ENCODE measurements at places on chromosomes 3 and 15. TPM values are rescaled to one million over a fixed set of nuclear protein-coding genes. Genes with fewer than 3 reads are reported as not detected.

DNA sequence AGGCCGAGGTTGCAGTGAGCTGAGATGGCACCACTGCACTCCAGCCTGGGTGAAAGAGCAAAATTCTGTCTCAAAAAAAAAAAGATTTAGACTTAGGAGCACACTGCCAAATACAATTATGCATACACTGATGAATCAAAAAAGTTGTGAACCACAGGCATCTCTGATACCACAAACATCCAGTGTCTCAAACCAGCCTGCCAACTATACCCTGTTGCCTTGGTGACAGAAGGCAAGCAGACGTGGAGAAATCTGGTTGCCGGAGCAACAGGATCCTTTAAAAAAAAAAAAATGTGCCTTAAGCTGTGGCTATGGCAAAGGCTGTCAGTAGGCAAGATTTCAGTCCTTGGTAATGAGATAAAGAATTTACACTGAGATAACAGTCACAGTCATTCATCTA lies 202.3 kb downstream of the NEK10 start:
- no peaks in the 10 kb centered on the region for H3K4me1 ChIP-seq
- H3K36me3 ChIP-seq = no peaks in the 10 kb centered on the region
- H3K4me3 ChIP-seq = no peak overlapping the region

DNA sequence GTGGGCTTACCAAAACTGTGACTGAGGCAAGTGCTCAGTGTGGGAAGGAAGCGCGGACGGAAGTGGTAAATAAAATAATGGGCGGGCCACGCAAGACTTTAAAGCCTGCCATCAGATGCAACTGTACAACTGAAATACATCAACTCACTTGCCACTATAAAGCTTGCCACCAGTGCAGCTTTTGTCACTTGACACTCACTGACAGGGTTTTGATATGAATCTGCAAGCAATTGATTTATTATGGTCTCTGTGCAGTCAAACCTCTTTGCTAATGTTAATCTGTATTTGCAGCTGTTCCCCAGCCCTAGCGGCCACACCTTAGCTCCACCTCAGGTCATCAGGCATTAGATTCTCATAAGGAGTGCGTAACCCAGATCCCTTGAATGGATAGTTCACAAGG lies 2.3 kb upstream of the GFM1 start:
- no peak overlapping the region for H3K27ac ChIP-seq
- no peaks in the 10 kb centered on the region for H3K4me1 ChIP-seq
- no peak for DNase-seq

DRD3 gene
- 0.34 TPM for total RNA-seq

DNA sequence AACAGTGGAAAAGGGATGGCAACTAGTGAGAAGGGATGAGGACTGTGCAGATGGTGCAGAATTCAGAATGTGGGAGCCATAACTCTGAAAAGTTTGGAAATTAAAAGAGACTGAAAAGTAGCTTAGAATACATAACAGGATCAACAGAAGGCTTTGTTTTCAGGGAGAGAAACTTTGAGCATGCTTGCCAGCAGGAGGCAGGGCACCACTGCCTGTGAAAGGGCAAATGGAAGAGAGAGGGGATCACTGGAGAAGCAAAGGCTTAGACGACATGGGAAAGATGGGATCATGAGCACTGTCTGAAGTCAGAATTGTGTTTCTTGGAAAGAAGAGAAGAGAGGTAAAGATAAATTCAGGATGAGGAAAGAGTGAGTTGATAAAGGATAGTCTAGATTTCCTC lies 99.6 kb downstream of the ABI3BP start:
- no peak overlapping the region for H3K4me3 ChIP-seq
- no peaks in the 10 kb centered on the region for H3K36me3 ChIP-seq
- H3K27ac ChIP-seq = no peak overlapping the region
- peak; percentile 53 for DNase-seq
- H3K27me3 ChIP-seq = no peaks in the 10 kb centered on the region
- H3K4me1 ChIP-seq = no peaks in the 10 kb centered on the region

DNA sequence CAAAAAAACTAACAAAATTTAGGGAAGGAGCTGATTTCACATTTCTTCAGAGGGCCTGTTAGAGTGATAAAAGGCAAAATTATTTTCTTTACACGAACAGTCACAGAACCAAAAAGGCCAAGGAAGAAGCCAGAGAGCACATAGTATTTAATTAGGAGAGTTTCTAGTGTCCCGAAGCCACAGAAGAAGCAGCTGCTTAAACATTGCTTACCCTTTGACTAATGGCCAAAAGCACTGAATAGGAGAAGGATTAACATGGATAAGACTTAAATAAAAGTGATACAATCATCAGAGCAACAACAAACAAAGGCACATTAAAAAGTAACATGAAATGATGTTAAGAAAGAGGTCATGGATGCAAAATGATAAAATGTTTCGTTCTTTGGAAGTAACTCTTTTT lies 98.6 kb downstream of the CHL1 start:
- H3K4me3 ChIP-seq = no peak overlapping the region
- H3K36me3 ChIP-seq = no peaks in the 10 kb centered on the region
- no peaks in the 10 kb centered on the region for H3K27me3 ChIP-seq
- DNase-seq = no peak

- no peaks in the 10 kb centered on the region for H3K4me1 ChIP-seq
- H3K27me3 ChIP-seq = peaks cover 1% of the 10 kb centered on the region
- H3K27ac ChIP-seq = no peak overlapping the region
- no peak for DNase-seq
- H3K36me3 ChIP-seq = no peaks in the 10 kb centered on the region
- no peak overlapping the region for H3K4me3 ChIP-seq
Observed at GRCh38 chr3:81462921-81463320, 298.5 kb downstream of the GBE1 start.

IL12A gene
- total RNA-seq = 0.82 TPM

DNA sequence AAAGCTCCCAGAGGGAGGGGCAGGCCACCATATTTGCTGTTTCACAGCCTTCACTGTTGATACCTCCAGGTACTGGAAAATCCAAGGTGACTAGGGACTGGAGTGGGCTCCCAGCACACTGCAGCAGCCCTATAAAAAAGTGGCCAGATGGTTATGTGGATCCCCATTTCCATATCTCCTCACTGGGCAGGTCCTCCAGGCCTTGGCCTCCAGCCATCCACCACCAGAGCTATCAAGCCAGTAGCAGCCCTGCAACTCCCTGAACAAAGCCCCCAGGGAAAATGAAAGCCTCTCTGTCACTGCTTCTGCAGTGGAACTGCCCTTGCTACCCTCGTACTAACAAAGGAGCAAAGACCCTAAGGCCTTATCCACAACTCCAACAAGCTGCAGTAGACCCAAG lies 58.4 kb downstream of the ILDR1 start:
- no peak for DNase-seq
- no peak overlapping the region for H3K4me3 ChIP-seq
- no peaks in the 10 kb centered on the region for H3K4me1 ChIP-seq

- DNase-seq = no peak
- H3K4me1 ChIP-seq = no peaks in the 10 kb centered on the region
- H3K36me3 ChIP-seq = no peaks in the 10 kb centered on the region
- no peak overlapping the region for H3K27ac ChIP-seq
- H3K4me3 ChIP-seq = no peak overlapping the region
Observed at GRCh38 chr15:61687124-61687523, 373.1 kb downstream of the VPS13C start.

HRG gene
- 0.15 TPM for total RNA-seq

DNA sequence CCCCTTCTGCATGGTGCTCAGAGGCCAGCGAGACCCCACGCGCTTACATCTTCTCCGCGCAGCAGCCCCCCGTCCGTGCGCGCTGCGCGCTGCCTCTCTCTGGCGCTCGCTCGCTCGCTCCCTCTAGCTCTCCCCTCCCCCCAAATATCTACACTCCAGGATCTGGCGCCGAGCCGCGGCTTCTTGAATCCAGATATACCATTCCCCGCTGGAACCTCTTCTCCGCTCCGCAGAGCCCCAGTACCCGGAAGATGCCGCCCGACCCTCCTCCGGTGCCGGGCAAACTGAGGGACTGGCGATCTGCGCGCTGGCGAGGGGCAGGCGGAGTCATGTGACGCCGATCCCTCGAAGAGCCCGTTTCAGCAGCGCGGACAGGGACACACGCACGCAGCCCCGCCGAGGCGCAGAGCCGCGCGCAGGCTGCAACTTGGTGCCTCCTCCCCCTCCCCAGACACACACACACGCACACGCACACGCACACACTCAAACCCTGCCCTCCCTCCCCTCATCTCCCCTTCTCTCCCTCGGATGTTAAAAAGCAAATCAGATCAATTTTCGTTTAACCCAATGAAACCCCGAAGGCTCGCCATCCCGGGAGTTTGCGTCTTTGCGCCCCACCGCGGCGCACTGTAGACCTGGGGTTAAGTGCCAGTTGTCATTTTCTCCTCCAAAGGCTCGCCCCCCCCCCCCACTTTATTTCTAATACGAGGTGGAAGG lies at the start of gene RASGRF1:
RASGRF1 (minus strand) TSS at position 294 of the 717 bp plus-strand sequence; CDS start at position 12, 282 bp downstream.
- no peak for DNase-seq
- peak within 1 kb of the TSS; percentile 65 for H3K4me3 ChIP-seq
- H3K27me3 ChIP-seq = peaks cover 83% of the 10 kb centered on the region
- H3K27ac ChIP-seq = no peak within 1 kb of the TSS
- no peaks in the 10 kb centered on the region for H3K4me1 ChIP-seq

GRCh38 chr15:48064421-48064820 lies 56.4 kb upstream of the SLC24A5 start:
- no peak overlapping the region for H3K4me3 ChIP-seq
- H3K36me3 ChIP-seq = no peaks in the 10 kb centered on the region
- no peak overlapping the region for H3K27ac ChIP-seq

DNA sequence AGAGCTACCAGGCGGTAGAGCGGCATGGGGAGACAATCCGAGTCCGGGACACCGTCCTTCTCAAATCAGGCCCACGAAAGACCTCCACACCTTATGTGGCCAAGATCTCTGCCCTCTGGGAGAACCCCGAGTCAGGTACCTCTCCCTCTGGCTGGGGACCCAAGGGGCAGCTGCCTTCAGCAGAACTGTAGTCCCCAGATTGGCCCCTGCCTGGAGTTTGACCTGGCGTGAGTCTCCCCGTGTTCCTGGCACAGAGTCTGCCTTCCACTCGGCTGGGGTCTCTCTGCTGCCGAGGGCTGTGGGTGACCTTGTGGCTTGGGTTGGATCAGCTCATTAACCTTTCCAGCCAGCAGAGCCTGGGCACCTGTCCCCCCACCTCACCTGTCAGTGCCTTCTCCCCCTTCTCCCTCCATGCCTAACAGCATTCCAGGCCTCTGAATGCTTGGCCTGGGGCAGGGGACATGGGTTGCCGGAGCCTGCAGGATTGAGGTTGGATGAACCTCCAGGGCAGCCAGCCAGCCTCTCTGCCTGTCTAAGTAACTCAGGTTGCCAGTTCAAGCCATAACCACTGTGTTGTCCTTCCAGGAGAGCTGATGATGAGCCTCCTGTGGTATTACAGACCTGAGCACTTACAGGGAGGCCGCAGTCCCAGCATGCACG lies 6.8 kb upstream of the CHST14 start:
- H3K27ac ChIP-seq = no peak overlapping the region
- H3K27me3 ChIP-seq = no peaks in the 10 kb centered on the region
- no peaks in the 10 kb centered on the region for H3K4me1 ChIP-seq

GRCh38 chr3:108209579-108209978 lies 12.6 kb downstream of the IFT57 start:
- no peaks in the 10 kb centered on the region for H3K4me1 ChIP-seq
- H3K36me3 ChIP-seq = no peaks in the 10 kb centered on the region
- DNase-seq = no peak
- H3K27me3 ChIP-seq = no peaks in the 10 kb centered on the region
- no peak overlapping the region for H3K4me3 ChIP-seq

GRCh38 chr3:61743067-61743466 lies 181.7 kb downstream of the PTPRG start:
- no peaks in the 10 kb centered on the region for H3K36me3 ChIP-seq
- no peak overlapping the region for H3K27ac ChIP-seq
- H3K27me3 ChIP-seq = no peaks in the 10 kb centered on the region

- H3K27me3 ChIP-seq = no peaks in the 10 kb centered on the region
- no peak overlapping the region for H3K4me3 ChIP-seq
- H3K27ac ChIP-seq = no peak overlapping the region
- no peaks in the 10 kb centered on the region for H3K4me1 ChIP-seq
- no peaks in the 10 kb centered on the region for H3K36me3 ChIP-seq
Observed at GRCh38 chr3:78023257-78023656, 983.4 kb downstream of the ROBO2 start.

PPP4R2 gene
- total RNA-seq = 89.9 TPM

SENP8 gene
- 3.6 TPM for total RNA-seq

DNA sequence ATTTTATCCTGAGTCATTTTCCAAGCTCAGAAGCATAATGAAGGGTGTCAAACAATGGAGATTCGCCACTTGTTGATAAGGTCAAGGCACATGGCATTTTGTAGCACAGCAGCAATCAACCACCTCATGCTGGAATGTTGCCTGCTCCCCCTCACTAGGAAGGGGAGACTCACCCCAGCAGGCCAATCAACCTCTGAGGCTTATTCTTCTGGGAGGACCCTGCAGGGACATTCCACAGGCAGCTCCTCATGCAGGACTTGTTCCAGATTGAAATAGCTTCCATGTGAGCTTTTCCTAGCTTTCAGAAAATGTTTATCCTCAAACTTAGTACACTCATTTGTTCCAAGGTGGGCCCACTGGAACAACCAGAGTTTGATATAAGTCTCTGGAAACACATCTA lies 77.6 kb downstream of the SSR3 start:
- no peaks in the 10 kb centered on the region for H3K27me3 ChIP-seq
- H3K27ac ChIP-seq = no peak overlapping the region
- no peak overlapping the region for H3K4me3 ChIP-seq

CAPN3 gene
- 0.75 TPM for total RNA-seq

TMEM212 gene
- not detected for total RNA-seq

DNA sequence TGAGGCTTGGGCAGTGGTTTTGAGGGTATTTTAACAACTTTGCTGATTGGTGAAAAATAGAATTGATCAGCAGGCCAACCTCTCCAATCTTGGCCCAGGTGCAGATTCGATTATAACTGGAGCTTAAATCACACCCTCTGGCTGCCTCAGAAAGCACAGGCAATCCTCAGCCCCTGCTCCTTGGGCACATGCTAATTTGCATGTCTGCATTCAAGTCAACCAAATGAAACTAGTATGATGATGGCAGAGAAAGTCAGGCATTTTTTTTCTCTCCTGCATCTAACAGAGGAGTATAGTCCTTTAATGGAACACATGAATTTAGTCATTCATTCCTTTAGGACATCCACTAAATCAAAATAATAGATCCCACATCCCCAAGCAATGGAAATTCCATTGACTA lies 16.8 kb upstream of the NMNAT3 start:
- no peak for DNase-seq
- no peaks in the 10 kb centered on the region for H3K36me3 ChIP-seq
- H3K4me1 ChIP-seq = no peaks in the 10 kb centered on the region
- H3K4me3 ChIP-seq = no peak overlapping the region

GRCh38 chr3:4416961-4417360 lies 50.1 kb downstream of the SUMF1 start:
- no peaks in the 10 kb centered on the region for H3K4me1 ChIP-seq
- H3K27me3 ChIP-seq = no peaks in the 10 kb centered on the region
- no peak for DNase-seq
- H3K4me3 ChIP-seq = no peak overlapping the region
- peaks cover 3% of the 10 kb centered on the region for H3K36me3 ChIP-seq
- H3K27ac ChIP-seq = no peak overlapping the region

- H3K27ac ChIP-seq = no peak overlapping the region
- peaks cover 12% of the 10 kb centered on the region for H3K36me3 ChIP-seq
- H3K27me3 ChIP-seq = no peaks in the 10 kb centered on the region
- DNase-seq = no peak
- H3K4me3 ChIP-seq = no peak overlapping the region
- H3K4me1 ChIP-seq = peaks cover under 1% of the 10 kb centered on the region
Observed at GRCh38 chr15:39803016-39803415, 20.4 kb upstream of the FSIP1 start.

NDN gene
- total RNA-seq = 29.4 TPM

All from H1 (cell line).